Activated T-cell treated with anti-CD3 and anti-CD28 coated beads, Interleukin-2, amount 50 U/mL, for 1 hour (primary cell): ENCODE measurements at places on chromosomes 11 and 22.

DNA sequence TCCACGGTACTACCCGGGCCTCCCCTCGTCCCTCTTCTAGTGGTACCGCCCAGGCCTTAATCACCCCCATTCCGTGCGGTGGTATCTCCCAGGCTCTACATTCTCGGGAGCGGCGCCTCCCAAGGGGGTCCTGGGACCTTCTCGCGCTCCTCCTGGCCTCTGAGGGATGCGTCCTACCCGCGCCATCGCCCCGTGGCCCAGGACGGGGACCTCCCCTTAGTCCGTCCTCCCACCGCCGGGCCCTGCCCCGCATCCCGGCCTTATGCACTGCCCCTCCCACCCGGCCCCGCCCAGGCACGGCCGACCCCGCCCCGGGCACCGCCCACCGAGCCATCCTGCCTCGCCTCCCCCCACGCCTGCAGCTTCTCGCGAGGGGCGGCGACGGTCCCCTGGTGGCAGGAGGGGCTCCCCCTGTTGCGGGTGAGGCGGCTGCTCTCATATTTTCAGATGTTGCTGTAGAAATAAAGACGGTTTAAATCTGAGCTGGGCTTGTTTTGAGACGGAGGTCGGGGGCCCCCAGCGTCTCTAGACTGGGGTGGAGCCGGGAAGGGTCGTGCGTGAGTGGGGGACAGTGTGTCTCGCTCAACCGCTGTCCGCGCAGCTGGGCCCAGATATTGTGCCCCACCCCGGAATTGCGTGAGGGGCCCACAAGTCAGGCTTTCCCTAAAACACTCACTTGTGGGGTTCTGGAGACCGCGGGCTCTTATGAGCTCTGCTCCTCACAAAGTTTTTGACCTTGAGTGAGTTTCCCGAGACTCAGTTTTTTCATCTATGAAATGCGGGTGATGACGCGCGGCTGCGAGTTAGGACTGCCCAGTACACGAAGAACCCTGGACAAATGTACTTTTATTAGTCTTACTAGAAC is 828 bp upstream of the RAB1B start:
- DNase-seq = peak; percentile 85

- no peak for DNase-seq
Measured at GRCh38 chr11:127000291-127000968, at the start of gene KIRREL3. Gene KIRREL3 (minus strand): TSS chr11:127000770.

DNA sequence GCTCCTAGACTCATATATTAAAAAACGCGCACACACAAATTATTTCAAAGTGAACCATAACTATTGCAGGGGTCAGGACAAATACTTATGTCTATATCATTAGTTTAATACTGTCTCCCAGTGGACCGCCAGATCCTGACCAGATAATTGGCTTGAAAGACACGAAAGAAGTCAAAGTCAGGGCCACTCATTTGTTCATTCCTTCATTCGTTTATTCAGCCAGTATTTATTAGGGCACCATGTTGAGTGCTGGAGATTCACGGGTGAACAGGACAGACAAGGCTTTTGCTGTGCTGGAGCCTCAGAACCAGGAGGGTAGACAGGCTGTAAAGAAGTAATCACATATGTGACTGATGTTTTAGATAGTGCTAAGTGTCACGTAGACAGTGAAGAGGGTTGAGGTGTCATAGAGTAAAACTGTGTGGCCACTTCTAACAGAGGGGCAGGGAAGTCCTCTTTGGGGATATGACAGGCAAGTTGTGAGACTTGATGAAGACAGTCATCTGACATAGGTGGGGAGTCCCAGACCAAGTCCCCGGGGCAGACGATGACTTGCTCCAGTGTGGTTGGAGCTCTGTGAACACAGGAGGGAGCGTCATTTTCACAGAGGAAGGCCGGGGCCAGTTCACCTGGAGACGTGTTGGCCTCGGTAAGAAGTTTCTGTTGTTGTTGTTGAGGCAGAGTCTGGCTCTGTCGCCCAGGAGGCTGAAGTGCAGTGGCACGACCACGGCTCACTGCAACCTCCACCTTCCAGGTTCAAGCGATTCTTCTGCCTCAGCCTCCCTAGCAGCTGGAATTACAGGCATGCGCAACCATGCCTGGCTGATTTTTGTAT is 25.9 kb downstream of the RBX1 start:
- no peak for DNase-seq

GRCh38 chr11:124869331-124869730 is 4.1 kb downstream of the ROBO3 start:
- no peak for DNase-seq

DNA sequence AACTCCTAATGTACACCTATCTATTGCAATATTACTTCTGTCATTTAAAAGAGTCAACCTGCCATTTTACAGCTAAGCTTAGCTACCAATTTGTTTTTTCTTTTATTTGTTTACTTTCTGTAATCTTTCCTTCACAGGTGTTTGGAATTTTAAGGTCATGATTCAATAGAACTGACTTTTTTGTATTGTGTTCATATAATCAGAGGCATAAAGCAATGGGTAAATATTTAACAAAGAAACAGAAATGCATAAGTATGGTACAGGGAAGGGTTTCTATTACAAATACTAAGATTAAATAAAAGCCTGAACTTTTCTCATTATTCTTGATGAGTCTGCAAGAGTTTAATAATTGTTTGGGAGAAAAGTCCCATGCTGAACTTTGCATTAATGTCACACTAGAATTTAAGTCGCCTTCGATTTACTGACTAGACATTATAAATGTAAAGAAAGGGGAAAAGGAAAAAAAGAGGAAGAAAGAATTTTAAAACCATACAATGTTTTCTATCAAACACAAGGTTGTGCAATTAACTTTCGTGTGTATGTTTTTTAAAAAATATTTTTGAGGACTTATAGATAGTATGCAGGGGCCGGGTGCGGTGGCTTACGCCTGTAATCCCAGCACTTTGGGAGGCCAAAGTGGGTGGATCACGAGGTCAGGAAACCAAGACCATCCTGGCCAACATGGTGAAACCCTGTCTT is 35.0 kb upstream of the HIPK3 start:
- no peak for DNase-seq
